ENCODE measurements at places on chromosomes 4 and X.

DNA sequence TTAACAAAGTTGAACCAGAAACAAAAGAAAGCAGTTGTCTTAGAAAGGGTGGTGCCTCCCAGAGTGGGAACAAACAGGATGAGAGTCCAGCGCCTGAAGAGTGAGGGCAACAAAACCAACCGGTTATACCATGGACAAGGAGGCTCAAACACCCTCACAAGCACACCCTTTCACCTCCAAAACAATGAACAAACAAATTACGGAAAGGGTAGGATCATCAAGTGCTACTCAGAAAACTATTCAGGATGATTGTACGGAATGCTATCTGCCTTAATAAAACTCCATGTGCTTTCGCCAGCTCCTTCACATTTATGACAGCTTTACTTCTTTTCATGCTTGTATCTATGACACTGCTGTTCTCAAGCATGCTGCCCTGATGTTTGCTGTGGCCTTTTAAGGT, 26.8 kb downstream of the SLC39A8 start:
- no peak for DNase-seq

GRCh38 chr4:61760820-61761219, 560.7 kb downstream of the ADGRL3 start:
- no peak for DNase-seq

GRCh38 chrX:6053141-6053540, 175.5 kb downstream of the NLGN4X start:
- DNase-seq, result no peak

GRCh38 chr4:152368001-152368400, 167.9 kb downstream of the FBXW7 start:
- no peak for DNase-seq

DNA sequence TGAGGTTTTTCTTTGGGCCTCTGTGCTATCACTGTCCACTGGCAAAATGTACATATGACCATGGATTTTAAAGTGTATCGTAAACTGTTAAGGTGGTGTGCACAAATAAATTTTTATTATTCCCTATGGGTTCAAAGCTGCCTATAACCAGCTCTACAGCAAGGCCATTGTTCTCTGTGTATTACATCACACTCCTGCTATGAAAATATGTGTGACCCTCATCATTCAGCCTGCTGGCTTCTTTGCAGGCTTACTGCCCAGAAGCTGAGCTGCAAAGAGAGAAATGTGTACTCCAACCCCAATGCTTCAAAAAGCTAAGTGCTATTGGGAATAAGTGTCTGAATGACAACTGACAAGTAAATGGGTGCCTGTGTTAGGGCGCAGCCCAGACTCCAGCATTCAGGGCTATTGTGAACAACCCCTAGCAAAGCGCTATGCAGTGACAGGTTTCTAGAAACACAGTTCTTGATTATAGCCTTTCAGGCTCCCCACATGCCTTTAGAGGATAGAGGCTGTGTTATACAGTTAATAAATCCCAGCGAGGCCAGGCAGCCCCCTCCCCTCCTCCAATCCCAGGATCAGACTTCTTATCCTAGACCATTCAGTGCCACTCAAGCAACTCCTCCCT, 220.4 kb upstream of the RADX start:
- DNase-seq, result no peak

- DNase-seq, result no peak
Measured at GRCh38 chr4:43776371-43776770, 672.2 kb downstream of the KCTD8 start.

DNA sequence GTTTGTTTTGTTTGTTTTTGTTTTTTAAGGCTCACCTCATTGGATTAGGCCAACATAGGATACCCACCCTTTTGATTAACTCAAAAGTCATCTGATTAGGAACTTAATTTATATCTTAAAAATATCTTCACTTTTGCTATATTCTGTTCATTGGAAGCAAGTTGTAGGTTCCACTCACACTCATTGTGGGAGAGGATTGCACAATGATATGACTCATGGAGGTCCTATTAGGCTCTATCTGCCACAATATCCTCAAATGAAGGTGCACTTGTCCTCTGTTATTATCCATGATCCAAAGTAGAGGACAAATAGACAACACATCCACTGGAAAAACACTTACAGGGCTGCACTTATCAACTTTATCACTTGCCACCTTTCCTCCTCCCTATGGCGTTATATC, 60.5 kb upstream of the ADAMTS3 start:
- no peak for DNase-seq

DNA sequence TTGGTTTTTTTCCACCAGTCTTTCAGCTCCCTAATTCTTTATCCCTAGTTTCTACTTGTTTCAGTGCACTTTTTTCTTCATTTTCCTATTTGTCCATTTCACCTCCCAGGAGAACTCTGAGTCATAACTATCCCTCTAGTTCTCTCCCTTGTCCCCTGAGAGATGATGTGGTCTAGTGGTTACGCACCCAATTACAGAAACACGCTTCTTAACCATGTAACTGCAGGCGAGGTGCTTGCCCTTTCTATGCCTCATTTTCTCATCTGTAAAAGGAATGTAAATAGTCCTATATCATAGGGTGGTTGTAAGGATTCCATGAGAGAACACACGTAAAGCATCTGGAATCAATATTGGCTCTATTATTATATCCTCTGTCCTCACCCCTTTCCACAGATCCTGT, 8.8 kb upstream of the GRPR start:
- DNase-seq, result no peak

- no peak for DNase-seq
Measured at GRCh38 chr4:9859810-9860209, 78.4 kb downstream of the DRD5 start.

GRCh38 chrX:95628796-95629195, 1055.8 kb upstream of the DIAPH2 start:
- DNase-seq, result no peak

- DNase-seq, result no peak
Measured at GRCh38 chr4:139453041-139453370, 915 bp upstream of the RAB33B start.

DNA sequence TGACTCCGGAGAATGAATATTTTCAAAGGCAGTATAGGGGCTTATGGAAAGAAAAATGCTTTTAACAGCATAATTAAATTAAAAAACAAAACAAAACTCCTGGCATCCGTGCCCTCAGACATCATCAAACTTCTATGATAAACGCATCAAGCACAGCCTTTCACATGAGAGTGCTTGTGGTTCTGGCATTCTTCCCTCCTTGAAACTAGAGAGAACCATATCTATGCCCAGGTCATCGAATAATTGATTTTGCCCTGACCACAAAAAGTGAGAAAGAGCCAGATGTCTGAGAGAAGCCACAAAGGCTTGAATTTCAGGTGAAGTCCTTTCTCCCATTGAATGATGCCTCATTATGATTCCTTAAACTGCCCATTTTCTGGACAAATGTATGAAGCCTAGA, 286.8 kb downstream of the CBLL2 start:
- no peak for DNase-seq

DNA sequence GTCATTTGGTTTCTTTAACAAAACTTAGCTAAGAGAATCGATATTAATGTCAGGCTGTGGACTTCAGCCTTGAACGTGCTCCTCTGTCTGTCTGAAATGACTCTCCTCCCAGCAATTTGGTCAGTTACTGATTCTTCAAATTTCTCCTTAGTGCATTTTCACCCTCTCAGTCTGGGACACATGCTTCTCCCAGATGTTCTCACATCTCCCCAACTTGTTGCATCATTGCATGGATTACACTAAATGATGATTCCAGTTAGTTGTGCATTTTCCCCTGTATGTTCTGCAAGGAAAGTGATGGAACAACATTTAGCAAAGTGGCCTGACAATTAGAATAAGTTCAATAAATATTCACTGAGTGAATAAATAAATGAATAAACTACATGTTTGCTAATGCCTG, 94.4 kb downstream of the NLGN4X start:
- DNase-seq, result no peak

DNA sequence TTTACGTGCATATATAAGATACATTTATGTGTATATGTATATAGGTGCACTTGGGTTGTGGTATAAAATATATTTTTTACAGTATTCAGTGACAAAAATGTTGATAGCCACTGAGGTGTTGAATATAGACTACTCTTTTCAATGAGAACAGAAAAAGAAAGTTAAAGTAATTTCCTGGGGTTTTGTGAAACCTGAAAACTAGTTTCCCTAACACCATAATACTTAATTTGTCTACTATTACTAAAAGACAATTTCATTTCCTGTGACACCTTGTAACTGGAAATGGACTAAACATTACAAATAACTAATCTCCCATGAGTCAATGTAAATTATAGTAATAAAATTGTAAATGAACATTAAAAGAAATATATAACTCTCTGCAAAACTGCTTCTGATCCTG, 32.0 kb upstream of the MAP9 start:
- DNase-seq, result no peak

GRCh38 chr4:20301161-20301560, 49.5 kb downstream of the SLIT2 start:
- DNase-seq, result no peak

GRCh38 chr4:156830351-156830750, 141.2 kb downstream of the PDGFC start:
- DNase-seq, result no peak

GRCh38 chr4:8314691-8315255, 45.2 kb downstream of the HTRA3 start:
- DNase-seq, result no peak

GRCh38 chrX:34778916-34779315, 121.8 kb upstream of the TMEM47 start:
- DNase-seq, result no peak

DNA sequence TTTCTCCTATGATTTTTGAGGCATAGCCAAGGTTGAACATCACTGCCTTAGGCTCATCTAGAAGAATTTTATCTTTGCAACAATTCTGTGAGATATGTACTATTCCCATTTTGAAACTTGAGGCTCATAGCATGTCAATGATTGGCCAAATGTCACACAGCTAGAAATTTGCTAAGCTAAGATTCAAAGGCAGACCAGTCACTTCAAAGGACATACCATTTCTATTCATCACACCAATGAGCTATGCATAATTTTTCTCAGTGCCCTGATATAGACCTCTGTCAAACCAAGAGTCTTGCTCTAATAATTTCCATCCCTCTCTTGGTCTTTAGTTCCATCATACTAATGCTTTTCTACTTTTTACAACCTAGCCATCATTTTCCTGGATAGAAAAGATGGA, 27.6 kb upstream of the SERTM2 start:
- no peak for DNase-seq

DNA sequence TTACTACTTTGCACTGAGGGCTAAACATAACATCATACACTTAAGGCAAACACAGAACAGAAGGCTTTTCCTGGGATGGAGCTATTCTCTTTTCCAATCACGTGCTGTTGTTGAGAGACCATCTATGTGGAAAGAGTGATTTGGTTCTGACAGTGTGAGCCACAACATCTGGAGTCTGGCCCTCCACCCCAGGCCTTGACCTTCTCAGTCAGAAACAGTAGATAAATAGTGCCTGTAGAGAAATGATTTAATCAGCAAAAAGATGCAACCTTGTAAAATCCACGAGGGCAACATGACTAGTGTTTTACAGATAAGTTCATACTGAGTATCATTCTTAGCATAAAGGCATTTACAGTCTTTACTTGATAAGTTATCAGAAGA, 10.8 kb upstream of the SFRP2 start:
- no peak for DNase-seq

GRCh38 chr4:184548648-184549341, 74.4 kb upstream of the IRF2 start:
- no peak for DNase-seq

DNA sequence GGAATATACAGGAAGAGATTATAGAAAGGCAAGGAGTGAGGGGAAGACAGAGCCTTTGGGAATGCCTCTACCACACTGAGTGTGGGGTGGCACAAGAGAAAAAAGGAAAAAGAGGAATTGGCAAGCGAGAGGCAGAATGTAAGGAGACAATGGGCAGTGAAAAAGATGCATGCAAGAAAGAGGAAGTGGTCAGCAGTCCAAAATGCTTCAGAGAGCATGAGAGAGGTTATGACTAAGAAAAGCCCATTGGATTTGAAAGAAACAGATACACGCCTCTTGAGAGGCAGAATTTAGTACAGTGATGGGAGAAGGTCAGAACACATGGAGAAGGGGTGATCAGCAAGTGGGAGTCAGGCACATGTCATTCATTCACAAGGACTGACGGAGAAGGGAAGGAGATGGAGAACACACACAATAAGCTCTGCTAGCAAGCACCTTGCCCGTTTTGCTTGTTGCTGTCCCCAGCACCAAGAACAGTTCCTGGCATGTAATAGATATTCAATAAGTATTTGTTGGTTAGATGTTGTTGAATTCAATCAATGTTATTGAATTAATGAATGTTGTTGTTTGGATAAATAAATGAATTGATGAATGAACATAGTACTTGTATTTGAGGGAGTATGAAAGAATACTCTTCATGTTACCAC, 6.3 kb downstream of the DCHS2 start:
- DNase-seq, result no peak

- DNase-seq, result no peak
Measured at GRCh38 chr4:33134366-33134765, 2414.2 kb downstream of the PCDH7 start.

DNA sequence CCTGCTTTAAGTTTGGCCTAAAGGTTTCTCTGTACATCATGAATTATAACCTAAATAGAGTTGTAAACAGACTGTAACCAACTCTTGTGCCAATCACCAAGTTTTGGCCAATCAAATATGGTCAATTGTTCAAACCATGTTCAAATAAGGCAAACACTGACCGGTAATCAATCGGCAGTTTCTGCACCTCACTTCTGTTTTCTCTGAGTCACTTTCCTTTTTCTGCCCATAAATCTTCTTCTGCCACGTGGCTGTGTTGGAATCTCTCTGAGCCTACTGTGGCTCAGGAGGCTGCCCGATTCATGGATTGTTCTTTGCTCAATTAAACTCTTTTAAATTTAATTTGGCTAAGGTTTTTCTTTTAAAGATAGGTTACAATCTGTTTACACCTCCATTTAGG, 16.5 kb upstream of the ENPP6 start:
- no peak for DNase-seq

- no peak for DNase-seq
Measured at GRCh38 chr4:151197247-151197646, 79.7 kb upstream of the PRSS48 start.

GRCh38 chr4:110533940-110534339, 58.0 kb downstream of the ENPEP start:
- no peak for DNase-seq

DNA sequence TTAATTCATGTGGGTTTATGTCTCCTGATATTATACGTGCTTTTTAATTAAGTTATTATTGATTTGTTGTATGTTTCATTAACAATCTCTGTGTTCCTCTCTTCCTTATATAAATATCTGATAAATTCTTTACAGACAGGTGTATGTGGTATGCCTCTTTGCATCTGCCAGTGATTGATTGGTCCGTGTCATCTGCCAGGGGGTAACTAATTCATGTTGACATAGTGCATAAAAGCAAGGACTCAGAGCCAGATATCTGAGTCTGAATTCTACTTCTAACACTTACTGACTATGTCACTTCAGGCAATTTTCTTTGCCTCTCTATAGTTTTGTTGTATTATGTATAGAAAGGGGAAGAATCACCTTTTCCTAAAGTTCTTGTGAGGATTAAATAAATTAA, 5.2 kb upstream of the AMBN start:
- DNase-seq, result no peak

- no peak for DNase-seq
Measured at GRCh38 chr4:25160714-25161592, 704 bp upstream of the SEPSECS start.

Data from caudate nucleus (tissue), 63 donors.